COLO829 (cell line): ENCODE measurements at places on chromosomes 16 and 17.

DNA sequence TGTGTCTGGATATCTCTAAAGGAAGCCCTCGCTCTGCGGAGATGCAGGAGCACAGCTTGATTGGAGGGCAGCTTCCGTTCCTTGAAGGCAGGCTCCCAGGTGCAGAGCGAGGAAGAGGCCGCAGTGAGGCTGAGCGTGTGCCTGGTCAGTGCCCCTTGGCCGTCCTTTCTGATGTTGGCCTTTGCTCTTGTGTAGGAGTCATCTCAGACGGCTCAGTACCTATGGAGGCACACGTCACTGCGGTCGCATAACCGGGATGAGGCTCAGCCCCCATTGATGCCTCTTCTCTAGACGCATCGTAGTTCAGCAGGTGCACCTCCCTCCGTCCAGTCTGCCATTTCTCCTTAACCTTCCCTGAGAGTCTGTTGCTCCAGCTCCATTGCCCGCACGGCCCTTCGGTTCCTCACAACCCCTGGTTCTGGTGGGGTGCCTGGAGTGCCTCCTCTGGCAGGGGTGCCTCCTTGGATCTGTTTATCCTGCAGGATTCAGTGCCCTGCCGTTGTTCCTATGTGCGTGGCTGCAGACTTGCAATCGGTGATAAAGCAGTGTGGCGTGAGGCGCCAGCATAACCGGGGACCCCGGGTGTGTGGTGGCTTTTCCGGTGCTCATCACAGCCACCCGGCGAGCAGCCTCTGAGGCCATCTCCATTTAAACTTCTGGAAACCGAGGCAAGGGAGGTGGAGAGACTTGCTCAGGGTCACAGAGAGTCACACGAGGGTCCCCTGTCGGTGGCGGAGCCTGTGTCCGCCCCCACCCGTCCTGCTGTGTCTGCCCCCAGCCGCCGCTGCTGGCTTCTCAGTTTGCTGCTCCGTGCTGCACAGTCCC is 188.8 kb upstream of the CHMP6 start:
- DNase-seq = no peak

GRCh38 chr16:84366208-84366607 is 2.1 kb upstream of the ATP2C2 start:
- no peak for DNase-seq

DNA sequence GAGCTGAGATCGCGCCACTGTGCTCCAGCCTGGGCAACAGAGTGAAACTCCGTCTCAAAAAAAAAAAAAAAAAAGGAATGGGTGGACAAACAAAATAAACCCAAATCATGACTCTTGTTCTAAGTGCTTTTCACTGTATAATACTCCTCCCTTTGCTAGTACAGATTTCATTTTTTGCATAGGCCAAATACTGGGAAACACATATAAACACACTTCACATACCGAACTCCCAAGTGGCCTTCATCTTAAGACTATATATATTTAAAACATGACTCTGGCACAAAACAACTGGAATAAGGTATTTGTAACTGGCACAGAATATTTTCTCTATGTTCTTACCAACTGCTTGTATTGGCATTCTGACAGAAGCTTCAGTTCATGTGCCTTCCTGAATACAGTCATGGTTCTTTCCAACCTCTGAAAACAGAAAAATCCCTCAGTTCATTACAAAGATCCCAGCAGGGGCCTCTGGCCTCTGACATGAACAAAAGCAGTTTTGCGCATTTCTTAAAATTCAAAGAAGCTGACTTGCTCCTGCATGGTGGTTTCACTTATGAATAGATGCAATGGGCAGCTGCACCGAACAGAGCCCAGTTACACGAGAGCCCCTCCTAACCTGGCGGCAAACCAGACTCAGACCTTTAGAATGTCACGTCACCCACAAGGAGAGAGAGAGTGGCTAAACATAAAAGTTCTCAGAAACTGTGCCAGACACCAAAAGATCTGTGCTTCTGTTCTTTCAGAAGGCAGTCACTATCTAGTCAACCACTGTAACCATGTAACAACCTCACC is 19.1 kb upstream of the COPRS start:
- DNase-seq = no peak

- DNase-seq = no peak
These were observed 94.6 kb downstream of the HAPSTR1 start for GRCh38 chr16:9186061-9186460.

DNA sequence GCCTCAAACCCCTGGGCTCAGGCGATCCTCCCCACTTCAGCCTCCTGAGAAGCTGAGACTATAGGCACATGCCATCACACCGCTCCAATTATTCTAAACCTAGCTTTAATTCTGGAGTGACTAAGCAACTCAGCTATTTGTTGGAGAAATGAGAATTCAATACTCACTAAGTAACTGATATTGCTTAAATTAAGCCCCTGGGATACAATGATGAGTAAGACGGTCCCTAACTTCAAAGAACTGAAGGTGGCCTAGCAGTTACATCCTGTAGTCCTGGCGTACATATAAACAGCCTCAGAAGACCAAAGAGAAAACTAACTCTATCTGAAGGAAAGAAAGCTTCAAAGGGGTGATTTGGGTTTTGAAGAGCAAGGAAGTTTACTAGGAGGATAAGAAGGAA is 25.0 kb downstream of the XPO6 start:
- no peak for DNase-seq

- no peak for DNase-seq
These were observed 18.2 kb upstream of the TMC7 start for GRCh38 chr16:18965555-18965954.

GRCh38 chr16:79128706-79129105 is 471.8 kb downstream of the MAF start:
- no peak for DNase-seq

GRCh38 chr17:3683054-3683511 is 12.9 kb downstream of the P2RX5 start:
- DNase-seq = peak; percentile 59

- peak; percentile 57 for DNase-seq
These were observed at the start of gene PPM1E for GRCh38 chr17:58755577-58756245. PPM1E (plus strand) TSS chr17:58755854.

DNA sequence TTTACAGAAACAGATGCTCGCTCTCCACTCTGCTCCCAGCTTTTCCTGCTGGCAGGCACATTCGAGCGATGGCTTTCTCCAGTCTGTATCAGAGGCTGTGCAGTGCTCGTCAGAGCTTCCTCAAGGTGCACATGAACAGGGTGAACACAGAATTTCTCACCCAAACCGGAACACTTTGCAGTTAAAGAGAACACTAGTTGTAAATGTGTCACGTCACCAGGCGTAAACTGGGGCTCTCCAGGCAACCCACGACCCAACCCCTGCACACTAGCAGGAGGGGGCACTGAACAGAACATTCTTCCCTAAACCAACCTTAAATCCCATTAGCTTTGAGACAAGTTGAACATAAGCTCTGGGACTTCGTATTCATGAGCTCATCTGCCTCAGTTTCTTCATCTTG is 119.0 kb downstream of the RMI2 start:
- no peak for DNase-seq
